ENCODE measurements at places on chromosomes 1 and 21.
A peak's percentile ranks its signal among the peaks of the same experiment; 100 is the strongest.

DNA sequence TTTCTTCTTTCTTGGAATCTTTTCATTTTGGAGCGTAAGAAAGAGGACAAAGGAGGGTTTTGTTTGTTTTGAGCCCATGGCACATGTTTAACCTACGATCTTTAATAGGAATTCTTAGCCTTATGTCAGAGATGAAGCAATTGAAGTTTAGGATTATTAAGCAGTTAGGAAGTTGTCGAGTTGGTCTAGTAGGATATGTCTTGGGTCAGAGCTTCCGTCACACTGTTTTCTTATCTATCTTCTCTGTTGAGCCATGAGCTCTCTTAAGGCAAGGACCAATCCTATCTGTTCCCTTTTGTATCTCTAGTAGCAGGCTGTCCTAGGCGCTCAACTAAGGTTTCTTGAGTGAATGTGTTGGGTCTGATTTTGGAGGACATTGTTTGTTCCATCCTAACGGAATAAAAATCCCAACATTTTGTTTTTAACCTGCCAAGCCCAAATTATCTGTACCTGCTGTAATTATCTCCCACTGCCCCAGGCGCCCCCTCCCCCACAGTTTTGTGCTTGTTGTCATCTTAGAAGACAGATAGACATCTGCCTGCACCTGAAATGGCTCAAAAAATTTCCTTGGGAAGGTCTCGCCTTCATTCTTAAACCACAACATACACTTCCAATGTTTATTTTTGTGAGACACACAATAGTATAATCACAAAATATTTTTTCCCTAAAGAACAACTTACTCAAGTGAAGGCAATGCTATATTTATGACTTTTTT lies 95.3 kb upstream of the GADD45A start:
- no peak for DNase-seq

DNA sequence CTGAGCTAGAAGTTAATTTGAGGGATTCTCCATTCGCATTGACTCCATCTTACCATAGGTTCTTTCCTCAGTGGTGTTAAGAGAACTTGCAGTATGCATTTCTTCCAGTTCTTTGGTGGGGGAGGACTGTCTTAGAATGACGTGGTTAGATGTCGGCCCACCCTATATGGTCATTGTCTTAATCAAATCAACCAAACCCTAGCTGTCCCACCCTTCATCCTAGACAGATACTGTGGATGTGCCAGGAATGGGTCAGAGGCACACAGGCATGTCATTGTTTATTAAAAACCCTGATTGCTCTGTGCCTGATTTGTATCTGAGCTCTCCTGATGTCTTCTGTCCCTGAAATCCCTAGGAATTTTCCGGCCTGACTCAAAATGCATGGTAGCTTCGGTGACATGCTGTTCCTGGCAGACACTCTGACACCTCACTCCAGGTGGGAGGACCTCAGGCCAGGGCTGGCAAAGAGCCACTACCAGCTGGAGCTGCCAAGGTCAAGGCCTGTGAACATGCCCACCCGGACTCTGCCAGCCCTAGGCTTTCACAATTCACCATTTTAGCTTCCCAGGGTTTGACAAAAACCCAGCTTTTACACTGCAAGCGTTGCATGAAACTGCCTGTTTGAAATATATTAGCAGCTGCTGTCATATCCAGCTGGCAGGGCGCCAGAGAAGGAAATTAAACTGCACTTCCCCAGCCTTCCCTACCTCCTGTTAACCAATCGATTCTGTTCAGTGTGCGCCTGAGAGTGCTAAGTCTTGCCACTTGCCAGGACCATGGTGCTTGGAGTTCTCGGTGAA lies 134.0 kb downstream of the FAM78B start:
- DNase-seq, result no peak

DNA sequence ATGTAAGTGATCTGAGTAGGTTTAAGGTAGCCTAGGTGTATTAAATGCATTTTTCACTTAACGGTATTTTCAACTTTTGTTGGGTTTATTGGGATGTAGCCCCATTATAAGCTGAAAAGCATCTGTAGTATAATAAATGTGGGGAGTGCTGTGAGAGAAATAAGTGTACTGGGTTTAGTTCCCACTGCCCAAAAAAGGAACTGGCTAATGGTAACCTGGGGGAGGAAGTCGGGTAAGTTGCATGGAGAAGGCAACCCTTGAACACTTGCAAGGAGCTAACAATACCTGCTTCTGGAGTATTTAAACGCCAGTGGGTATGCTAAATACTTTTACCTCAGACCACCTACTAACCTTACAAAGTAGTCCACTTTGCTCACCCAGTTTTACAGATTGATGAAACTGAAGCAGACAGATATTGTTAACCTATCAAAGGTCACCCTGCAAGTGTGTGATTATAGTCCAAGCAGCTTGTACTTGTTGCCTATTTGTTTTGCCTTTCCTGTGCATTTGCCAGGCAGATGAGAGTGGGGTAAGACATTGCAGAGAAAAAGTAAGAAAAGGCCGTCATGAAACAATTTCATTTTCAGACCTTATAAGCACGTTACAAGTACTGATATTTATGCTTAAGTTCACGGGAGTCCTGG lies 7.6 kb upstream of the SHISA4 start:
- no peak for DNase-seq

GRCh38 chr1:39964552-39964951 lies 9.6 kb downstream of the MFSD2A start:
- no peak for DNase-seq

- DNase-seq, result no peak
Measured at GRCh38 chr1:236051242-236051791, 13.6 kb downstream of the NID1 start.

- DNase-seq, result peak; percentile 34
Measured at GRCh38 chr1:66752000-66752592, at the start of gene DYNLT5. TSS of gene DYNLT5 (plus strand) at chr1:66752459. CDS start at chr1:66754659, 2,200 bp downstream.

DNA sequence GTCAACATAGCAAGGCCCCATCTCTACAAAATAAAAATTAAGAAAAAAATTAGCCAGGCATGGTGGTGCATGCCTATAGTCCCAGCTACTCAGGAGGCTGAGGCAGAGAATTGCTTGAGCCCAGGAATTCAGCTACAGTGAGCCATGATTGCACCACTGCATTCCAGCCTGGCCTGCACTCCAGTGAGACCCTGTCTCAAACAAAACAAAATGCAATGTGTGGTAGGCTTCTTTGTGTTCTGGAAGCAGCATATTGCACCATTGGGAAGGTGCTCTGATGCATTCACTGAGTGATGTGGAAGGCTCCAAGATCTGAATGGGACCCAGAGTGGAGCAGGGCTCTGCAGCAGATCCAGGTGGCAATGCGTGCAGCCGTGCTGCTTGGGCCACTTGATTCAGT lies 99.6 kb upstream of the COG2 start:
- no peak for DNase-seq

GRCh38 chr21:36980280-36981048 lies 14.0 kb upstream of the HLCS start:
- DNase-seq, result peak; percentile 20

DNA sequence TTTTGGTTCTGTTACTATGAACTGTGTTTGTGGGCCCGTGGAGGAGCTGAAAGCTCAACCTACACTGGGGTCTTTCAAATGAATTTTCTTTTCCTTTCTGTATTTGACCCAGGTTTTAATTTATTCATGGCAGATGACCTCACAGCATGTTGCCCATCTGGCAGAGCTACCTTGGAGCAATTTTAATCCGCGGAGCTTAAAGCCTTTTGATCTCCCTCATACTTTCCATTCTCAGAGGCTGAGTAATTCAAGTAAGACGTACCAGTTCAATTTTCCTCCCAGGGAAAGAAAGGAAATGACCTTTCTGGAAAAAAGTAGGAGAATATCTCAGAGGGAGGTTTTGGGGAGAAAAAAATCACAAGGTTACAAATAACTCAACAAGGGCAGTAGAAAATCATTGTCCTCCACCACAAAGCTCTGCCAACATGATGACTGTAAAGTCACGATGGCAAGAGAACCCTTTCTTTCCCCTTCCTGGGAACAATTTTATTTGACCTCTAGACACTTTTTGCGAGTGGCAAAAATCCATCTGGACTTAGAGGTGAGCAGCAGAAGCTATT lies 21.6 kb upstream of the PCP4 start:
- DNase-seq, result no peak
